Activated B cell treated with CpG ODN at 0.5 μM for 24 hours (primary cell): ENCODE measurements at places on chromosomes 16 and 17. TPM values are rescaled to one million over a fixed set of nuclear protein-coding genes. Genes with fewer than 3 reads are reported as not detected.

DNA sequence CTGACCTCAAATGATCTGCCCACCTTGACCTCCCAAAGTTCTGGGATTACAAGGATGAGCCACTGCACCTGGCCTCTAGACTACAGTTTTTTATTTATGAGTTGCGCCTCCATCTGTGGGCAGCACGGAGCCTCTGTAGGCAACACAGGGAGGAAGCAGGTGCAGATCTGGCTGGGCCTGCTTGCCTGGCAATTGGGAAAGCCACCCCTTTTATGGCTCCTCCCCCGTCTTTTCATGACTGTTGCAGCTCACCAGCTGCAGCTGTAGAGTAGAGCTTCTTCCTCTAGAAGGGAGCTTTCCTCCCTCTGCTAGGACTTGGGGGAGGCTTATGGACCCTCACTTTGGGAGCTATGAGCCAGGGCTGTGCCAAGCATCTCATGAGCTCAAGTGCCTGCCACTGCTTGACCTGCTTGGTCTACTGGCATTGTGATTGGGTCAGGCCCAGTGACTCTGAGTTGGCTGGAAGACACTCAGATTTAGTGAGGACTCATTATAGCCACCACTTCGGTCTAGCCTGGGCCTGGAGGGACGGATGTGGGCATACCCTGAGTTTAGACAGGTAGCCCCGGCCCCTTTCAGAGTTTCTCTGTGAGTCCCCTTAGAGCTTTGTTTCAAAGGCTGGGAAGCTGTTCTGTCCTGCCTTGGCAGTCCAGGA lies 6.9 kb upstream of the SLC7A6 start:
- peaks cover 34% of the 10 kb centered on the region for H3K4me1 ChIP-seq
- no peak for DNase-seq

DNA sequence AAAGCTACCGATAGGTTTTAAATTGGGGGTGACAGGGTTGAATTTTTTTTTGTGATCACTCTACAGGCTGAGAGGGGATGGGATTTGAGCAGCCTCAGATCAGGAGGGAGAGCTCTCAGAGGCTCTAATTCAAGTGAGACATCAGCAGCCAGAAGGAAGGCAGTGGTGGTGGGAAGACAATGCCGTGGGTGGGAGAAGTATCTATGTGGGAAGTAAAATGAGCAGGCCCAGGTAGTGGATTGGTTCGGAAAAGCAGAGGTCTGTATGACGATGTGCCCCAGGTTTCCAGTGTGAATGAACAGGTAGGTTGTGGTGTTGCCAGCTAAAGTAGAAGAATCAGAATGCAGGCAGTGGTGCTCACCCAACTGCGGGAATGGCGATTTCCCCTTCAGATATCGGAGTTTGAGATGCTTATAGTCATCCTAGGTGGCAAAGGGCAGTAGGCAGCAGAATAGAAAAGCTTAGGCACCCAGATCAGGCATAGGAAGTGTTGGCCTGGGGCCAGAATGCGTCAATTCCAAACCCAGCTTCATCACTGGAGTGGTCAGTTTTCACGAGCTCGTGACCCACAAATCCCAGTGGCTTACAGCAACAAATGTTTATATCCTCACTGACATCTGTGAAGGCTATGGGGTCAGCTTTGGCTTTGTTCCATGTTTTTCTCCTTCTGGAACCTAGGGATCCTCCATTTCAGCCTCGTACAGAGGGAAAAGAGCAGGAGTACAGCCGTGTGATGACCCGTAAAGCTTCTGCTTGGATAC lies 24.0 kb downstream of the MEOX1 start:
- no peaks in the 10 kb centered on the region for H3K4me1 ChIP-seq
- peaks cover 12% of the 10 kb centered on the region for H3K27me3 ChIP-seq
- no peak overlapping the region for H3K4me3 ChIP-seq
- DNase-seq, result no peak
- H3K36me3 ChIP-seq, result no peaks in the 10 kb centered on the region
- no peak overlapping the region for H3K27ac ChIP-seq

DNA sequence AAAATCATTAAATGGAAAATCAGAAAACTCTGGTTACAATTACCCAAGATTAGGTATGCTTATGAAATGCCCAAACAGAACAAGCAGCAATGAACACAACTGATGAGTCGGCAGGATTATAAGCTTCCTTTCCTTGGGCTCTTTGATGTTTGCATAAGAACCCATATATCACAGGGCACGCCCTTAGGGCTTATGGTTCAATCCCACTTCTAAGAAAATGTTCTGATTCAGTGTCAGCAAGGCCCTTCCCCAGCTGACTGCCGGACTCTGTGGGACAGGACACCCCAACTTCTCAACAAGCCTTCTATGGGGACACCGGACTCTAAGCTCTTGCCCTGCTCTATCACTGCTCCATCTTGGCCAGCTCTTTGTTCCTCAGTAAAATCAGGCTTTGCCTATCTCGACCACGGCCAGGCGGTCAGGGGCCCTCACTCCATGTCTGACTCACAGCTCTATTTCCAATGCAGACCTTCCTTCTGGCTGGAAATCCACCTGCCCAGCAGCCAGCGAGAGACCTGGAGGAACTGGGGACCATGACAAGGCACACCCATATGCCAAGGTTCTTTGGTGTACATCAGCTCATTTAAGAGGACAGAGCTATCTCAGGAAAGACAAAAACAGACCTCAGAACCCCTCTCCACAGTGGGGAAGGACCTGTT lies 26.8 kb downstream of the LITAFD start:
- H3K36me3 ChIP-seq, result peaks cover 94% of the 10 kb centered on the region
- DNase-seq, result no peak
- no peaks in the 10 kb centered on the region for H3K27me3 ChIP-seq
- peaks cover 2% of the 10 kb centered on the region for H3K4me1 ChIP-seq

DNA sequence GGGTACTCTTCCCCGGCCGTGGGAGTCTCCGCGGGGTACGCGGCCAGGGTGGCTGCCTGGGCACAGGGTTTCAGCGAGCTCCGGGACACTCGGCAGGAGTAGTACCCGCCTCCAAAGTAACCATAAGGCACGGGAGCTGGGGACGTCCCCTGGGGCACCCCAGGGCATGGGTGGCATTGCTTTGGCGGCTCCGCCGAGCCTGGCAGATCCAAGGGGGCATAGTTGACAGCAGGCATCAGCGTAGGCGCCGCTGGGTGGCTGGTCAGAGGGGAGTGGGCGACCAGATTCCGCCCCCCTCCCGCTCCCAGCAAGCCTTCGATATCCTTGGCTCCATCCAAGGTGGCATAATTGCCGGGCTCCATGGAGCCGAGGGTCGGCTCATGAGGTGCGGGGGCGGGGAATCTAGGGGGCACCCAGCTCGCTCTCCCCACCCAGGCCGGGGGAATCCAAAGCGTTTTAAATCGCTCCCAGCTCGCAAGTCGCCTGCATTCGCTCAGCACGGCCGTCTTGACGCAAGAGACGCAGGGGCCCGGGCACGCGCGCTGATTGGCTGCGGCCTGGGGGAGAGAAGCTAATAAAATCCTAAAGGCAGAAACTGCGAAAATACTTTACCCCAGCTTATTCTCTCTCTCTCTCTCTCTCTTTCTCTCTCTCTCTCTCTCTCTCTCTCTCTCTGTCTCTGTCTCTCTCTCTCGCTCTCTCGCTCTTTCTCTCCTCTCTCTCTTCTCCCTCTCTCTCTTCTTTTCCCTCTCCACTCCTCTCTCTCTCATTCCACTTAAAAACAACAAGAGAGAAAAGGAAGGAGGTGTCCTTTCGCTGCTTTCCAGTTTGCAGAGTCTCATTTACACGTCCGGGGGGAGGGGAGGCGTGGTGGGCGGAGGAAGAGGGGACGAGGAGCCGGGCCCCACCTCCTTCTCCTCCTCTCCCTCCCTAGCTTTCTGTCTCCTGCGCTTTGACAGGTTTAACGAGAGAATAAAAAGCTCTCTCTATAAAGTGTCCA lies at the start of gene HOXB13:
TSS of gene HOXB13 (minus strand) at position 519 of the 1,000 bp plus-strand sequence. CDS start at position 362, 157 bp downstream.
- DNase-seq, result no peak
- H3K27me3 ChIP-seq, result peaks cover 82% of the 10 kb centered on the region
- no peak within 1 kb of the TSS for H3K27ac ChIP-seq
- peaks cover 41% of the 10 kb centered on the region for H3K4me1 ChIP-seq
- peak within 1 kb of the TSS; percentile 8 for H3K4me3 ChIP-seq
- H3K36me3 ChIP-seq, result no peaks in the 10 kb centered on the region

DNA sequence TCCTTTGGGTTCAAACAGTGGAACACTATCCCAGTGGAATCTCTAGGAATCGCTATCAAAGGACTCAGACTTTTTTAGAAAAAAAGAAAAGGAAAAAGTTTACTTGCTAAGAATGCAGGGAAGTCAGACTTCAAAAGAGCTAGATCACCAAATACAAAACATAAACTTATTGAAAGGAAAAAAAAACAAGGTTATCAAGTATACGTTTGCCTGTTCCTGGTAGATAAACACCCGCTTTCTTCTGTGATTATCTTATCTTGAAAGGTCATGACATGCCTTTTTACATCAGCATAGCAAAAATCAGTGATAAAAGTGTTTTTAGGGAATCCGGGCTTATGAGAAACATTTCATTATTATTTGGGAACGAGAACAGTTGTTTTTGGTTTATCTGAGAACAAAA lies 129.3 kb upstream of the TMEM97 start:
- no peak for DNase-seq
- no peak overlapping the region for H3K4me3 ChIP-seq
- H3K27me3 ChIP-seq, result no peaks in the 10 kb centered on the region
- peaks cover 69% of the 10 kb centered on the region for H3K36me3 ChIP-seq

The FAM20A gene
- not detected in 2 replicates for total RNA-seq

DNA sequence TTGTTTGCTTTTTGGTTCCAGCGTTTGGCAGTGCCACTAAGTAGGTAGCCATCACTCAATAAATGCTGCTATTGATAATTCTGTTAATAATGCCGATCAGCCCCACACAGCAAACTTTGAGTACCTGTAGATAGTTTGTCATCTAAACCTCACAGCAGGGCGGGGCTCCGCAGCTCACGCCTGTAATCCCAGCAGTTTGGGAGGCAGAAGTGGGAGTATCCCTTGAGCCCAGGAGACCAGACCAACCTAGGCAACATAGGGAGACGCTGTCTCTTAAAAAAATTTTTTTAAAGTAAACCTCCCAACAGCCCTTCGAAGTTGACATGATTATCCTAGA lies 1.6 kb downstream of the BFAR start:
- H3K4me1 ChIP-seq, result peaks cover 52% of the 10 kb centered on the region
- peaks cover 40% of the 10 kb centered on the region for H3K36me3 ChIP-seq
- peak overlapping the region; percentile 100 for H3K4me3 ChIP-seq
- DNase-seq, result no peak
- no peaks in the 10 kb centered on the region for H3K27me3 ChIP-seq
- peak overlapping the region; percentile 39 for H3K27ac ChIP-seq

DNA sequence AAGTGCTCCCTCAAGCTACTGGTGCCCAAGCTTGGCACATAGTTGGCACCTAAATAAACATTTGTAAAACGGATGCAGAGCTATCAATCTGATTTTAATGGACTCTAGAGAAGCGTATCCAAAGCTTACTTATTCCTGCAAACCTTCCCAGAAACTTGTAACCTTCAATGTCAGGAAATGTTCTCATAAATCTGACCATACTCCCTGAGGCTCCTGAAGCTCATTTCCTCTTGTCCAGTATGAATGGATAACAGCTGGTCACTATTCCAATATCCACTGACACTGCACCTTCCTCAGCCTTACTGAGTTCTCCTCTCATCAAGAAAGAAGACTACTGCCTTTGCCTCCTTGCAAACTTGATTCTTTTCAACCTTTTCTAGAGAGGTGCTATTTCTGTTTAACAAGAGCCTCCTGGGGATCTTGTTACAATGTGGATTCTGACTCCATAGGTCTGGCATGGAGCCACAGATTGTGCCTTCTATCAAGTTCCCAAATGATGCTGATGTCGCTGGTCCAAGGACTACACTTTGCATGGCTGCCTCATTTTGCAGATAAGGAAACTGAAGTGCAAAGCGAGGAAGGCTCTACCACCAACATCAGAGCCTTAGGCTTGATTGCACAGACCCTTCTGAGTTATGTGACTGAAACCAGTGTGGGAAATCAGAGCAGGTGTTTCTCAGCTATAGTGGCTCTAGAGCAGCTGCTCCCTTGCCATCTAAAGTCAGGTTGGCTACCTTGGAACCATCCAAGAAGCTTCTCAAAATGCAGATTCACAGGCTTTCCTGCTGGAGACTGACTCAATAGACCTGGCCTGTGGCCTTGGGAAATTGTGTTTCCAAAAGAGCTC lies 377.8 kb downstream of the SOX9 start:
- no peaks in the 10 kb centered on the region for H3K36me3 ChIP-seq
- DNase-seq, result no peak
- H3K4me3 ChIP-seq, result no peak overlapping the region

GRCh38 chr16:20353379-20353778 lies 864 bp upstream of the UMOD start:
- no peak for DNase-seq
- no peak overlapping the region for H3K4me3 ChIP-seq
- H3K36me3 ChIP-seq, result no peaks in the 10 kb centered on the region
- no peaks in the 10 kb centered on the region for H3K4me1 ChIP-seq
- H3K27me3 ChIP-seq, result peaks cover 12% of the 10 kb centered on the region

- DNase-seq, result no peak
- H3K4me1 ChIP-seq, result no peaks in the 10 kb centered on the region
- H3K4me3 ChIP-seq, result no peak overlapping the region
- peaks cover 16% of the 10 kb centered on the region for H3K27me3 ChIP-seq
- no peaks in the 10 kb centered on the region for H3K36me3 ChIP-seq
- no peak overlapping the region for H3K27ac ChIP-seq
These were observed 8.5 kb downstream of the TEKT1 start for GRCh38 chr17:6823011-6823442.

- peaks cover 33% of the 10 kb centered on the region for H3K4me1 ChIP-seq
- DNase-seq, result peak; percentile 39
- H3K4me3 ChIP-seq, result peak overlapping the region; percentile 98
- peak overlapping the region; percentile 96 for H3K27ac ChIP-seq
These were observed 123.8 kb downstream of the GOSR1 start for GRCh38 chr17:30600830-30601494.

The CAPNS2 gene
- total RNA-seq, result not detected in 2 replicates

DNA sequence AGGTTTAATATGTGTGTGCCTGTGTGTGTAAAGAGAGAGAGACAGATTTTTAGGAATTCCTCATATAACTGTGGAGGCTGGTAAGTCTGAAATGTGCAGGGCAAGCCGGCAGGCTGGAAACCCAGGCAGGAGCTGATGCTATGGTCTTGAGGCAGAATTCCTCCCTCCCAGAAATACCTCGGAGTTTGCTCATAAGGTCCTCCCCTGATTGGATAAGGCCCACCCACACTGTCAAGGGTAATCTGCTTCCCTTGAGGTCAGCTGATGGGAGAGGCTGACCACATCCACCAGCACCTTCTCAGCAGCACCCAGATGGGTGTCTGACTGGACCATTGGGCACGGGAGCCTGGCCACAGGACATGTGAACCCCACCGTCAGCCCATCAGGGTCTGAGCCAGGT lies 42.4 kb downstream of the C16orf95 start:
- H3K4me3 ChIP-seq, result no peak overlapping the region
- H3K27ac ChIP-seq, result no peak overlapping the region
- H3K36me3 ChIP-seq, result no peaks in the 10 kb centered on the region
- no peak for DNase-seq

- H3K4me3 ChIP-seq, result no peak overlapping the region
- H3K27ac ChIP-seq, result no peak overlapping the region
- no peak for DNase-seq
- no peaks in the 10 kb centered on the region for H3K27me3 ChIP-seq
- peaks cover 38% of the 10 kb centered on the region for H3K4me1 ChIP-seq
- peaks cover 13% of the 10 kb centered on the region for H3K36me3 ChIP-seq
These were observed 20.2 kb upstream of the GSE1 start for GRCh38 chr16:85592700-85593493.

The ARL5C gene
- total RNA-seq, result not detected in 2 replicates

- no peaks in the 10 kb centered on the region for H3K27me3 ChIP-seq
- H3K4me3 ChIP-seq, result peak within 1 kb of the TSS; percentile 100
- peak; percentile 66 for DNase-seq
These were observed at the start of gene MAZ for GRCh38 chr16:29806099-29806579. Gene MAZ, plus strand, starts transcription at chr16:29806529. Its CDS starts 173 bp downstream, at chr16:29806702.

- DNase-seq, result no peak
- no peak overlapping the region for H3K4me3 ChIP-seq
- no peaks in the 10 kb centered on the region for H3K4me1 ChIP-seq
- H3K36me3 ChIP-seq, result no peaks in the 10 kb centered on the region
These were observed 49.4 kb downstream of the CCDC42 start for GRCh38 chr17:8695241-8695640.
